ENCODE measurements at places on chromosomes 3 and 15.

GRCh38 chr15:23415321-23415865, 31.6 kb downstream of the GOLGA6L2 start:
- H3K36me3 ChIP-seq: no peaks in the 10 kb centered on the region
- no peak overlapping the region for H3K4me3 ChIP-seq
- DNase-seq: no peak
- H3K27me3 ChIP-seq: no peaks in the 10 kb centered on the region
- no peak overlapping the region for H3K27ac ChIP-seq

DNA sequence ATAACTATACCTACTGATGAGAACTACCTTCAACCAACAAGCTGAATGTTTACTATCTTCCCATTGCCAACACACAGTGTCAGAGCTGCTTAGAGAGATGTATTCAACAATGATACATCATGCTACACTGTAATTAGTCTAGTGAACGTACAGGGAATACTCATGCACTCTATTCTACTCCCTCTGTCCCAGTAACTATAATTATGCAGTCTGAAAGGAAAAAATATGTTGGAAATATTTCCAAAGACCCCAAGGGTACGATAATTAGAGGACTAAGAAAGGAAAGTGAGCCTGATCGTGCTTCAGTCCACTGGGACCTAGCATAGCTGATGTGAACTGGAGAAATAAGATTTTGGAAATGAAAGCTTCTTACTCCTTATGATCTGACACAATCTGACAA, 36.9 kb upstream of the FSIP1 start:
- no peaks in the 10 kb centered on the region for H3K4me1 ChIP-seq
- DNase-seq: no peak
- H3K27me3 ChIP-seq: no peaks in the 10 kb centered on the region
- no peak overlapping the region for H3K27ac ChIP-seq
- no peak overlapping the region for H3K4me3 ChIP-seq
- H3K36me3 ChIP-seq: no peaks in the 10 kb centered on the region

GRCh38 chr3:185537369-185537970, 14.9 kb downstream of the LIPH start:
- H3K36me3 ChIP-seq: no peaks in the 10 kb centered on the region
- no peak overlapping the region for H3K4me3 ChIP-seq
- H3K27me3 ChIP-seq: no peaks in the 10 kb centered on the region
- H3K4me1 ChIP-seq: no peaks in the 10 kb centered on the region
- no peak overlapping the region for H3K27ac ChIP-seq

DNA sequence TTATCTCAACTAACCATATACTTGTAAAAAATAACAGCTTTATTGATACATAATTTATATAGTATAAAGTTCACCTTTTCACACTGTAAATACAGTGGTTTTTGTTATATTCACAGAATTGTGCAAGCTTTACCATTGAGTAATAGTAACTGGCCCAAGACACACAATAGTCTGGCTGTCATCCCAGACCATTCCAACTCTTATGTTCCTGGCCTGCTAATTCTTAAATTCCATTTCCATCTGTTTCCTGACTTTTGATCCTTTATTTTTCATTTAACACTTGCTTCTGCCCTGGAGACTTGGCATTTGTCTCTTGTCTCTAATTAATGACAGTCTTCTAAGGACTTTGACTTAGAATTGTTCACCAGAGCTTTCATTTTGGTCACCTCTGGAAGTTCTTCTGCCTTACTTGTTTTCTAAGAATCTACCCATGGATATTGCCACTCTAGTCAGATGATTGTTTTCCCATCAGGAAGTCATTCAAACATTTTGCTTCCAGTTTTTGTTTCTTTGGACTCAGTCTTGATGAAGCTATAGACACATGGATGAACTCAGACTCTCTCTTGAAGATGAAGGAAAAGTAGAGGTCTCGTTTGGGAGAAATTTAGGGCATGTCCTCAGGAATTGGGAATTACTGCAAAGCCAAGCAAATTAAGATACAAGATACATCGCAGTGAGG, 27.2 kb upstream of the PLSCR4 start:
- H3K27ac ChIP-seq: no peak overlapping the region
- H3K4me3 ChIP-seq: no peak overlapping the region
- no peaks in the 10 kb centered on the region for H3K27me3 ChIP-seq
- no peak for DNase-seq

DNA sequence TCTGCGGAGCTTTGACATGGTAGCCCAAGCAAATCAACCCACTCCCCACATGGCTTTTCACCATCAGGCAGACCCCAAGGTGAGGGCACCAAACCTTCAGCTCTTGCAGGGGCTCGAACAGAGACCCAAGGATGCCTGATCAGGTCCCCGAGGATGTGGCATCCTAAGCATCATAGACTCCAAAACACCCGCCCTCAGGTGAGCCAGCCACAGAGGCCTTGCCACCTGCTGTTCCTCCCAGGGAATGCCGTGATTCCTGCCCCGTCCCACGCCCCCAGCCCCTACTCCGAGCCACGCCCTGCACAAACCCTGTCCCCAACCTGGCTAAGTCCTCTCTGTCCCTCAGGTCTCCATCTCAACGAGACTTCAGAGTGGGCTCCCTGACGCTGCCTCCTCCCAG, 34.7 kb upstream of the SLC41A3 start:
- no peak overlapping the region for H3K27ac ChIP-seq
- no peaks in the 10 kb centered on the region for H3K36me3 ChIP-seq
- no peaks in the 10 kb centered on the region for H3K27me3 ChIP-seq
- no peak overlapping the region for H3K4me3 ChIP-seq
- DNase-seq: peak; percentile 34

DNA sequence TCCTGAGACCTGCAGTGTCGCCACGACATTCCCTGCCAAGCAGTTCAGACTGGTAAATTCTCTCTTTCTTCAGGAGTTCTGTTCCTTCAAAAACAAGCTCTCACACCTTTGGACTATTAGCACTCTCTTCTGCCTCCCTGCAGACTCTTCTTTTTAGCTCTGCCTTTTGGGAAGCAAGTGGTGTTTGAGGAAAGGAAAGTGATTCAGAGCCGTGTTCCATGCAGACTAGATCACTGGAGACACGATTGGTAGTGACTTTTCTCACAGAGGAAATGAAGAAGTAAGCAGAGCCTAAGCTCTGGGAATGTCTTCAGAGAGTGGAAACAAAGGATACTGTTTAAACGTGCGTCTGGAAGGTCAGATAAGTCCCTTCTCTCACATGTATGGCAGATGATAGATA, 270.6 kb upstream of the TPRG1 start:
- H3K27me3 ChIP-seq: no peaks in the 10 kb centered on the region
- H3K4me1 ChIP-seq: peaks cover 24% of the 10 kb centered on the region
- H3K36me3 ChIP-seq: no peaks in the 10 kb centered on the region
- no peak for DNase-seq

DNA sequence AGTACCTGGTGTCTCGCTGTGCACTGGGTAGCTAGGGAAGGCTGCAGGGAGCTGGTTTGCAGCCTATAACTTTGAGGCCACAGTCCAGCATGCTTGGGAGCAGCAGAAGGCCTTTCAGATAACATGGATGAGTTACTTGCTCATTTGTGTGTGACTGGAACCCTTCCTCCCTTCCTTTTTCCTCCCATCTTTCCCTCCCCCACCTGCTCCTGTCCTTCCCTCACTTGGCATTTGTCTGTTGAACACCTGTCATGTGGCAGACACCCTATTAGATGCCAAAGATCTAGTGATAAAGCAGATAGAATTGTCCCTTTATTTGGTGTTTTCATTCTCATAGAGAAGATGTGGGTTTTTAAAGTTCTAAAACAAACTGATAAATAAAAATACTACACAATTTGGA, 71.6 kb downstream of the LRTM1 start:
- H3K4me3 ChIP-seq: no peak overlapping the region
- no peak overlapping the region for H3K27ac ChIP-seq

DNA sequence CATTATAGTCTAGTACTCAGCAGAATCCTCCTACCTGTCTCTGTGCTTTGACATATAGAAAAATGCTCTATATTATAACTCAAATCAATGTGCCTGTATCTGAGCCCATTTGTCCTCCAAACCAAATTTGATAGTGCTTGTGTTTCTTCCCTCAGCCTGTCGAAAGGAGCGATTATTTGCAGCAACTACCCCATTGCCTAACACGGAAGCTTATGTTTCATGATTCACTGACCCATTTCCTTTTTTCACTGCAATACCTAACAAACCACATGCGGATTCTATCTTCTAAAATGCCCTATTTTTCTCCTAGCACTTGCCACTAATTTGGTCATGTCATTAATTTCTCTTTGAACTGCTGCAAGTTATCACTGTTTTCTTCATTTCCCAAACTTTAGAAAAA, 1220.6 kb upstream of the CADM2 start:
- no peak for DNase-seq

DNA sequence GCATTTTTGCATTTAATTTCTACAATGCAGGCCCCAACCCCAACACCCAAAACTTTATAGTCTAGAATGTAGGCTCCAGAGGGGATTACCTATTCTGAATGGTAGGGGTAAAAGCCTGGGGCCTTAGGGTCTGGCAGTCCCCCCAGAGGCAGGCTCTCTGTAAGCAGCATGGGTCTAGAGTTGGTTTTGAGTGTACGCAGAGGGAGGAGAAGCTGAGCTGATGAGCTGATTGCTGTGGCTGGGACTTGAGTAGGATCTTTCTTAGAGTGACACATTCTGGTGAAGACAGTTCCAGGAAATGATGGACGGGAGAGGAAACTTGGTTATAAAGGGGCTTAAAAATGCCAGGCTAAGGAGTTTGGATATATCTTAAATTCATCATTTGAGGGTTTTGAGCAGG, 2.1 kb downstream of the LPP start:
- H3K4me3 ChIP-seq: no peak overlapping the region
- H3K27me3 ChIP-seq: no peaks in the 10 kb centered on the region
- no peak for DNase-seq
- H3K36me3 ChIP-seq: no peaks in the 10 kb centered on the region
- peak overlapping the region; percentile 51 for H3K27ac ChIP-seq
- H3K4me1 ChIP-seq: peaks cover 55% of the 10 kb centered on the region
